ENCODE measurements at places on chromosomes 6 and 20.

- no peak for DNase-seq
Observed at GRCh38 chr6:151616091-151616513, 122.3 kb downstream of the CCDC170 start.

DNA sequence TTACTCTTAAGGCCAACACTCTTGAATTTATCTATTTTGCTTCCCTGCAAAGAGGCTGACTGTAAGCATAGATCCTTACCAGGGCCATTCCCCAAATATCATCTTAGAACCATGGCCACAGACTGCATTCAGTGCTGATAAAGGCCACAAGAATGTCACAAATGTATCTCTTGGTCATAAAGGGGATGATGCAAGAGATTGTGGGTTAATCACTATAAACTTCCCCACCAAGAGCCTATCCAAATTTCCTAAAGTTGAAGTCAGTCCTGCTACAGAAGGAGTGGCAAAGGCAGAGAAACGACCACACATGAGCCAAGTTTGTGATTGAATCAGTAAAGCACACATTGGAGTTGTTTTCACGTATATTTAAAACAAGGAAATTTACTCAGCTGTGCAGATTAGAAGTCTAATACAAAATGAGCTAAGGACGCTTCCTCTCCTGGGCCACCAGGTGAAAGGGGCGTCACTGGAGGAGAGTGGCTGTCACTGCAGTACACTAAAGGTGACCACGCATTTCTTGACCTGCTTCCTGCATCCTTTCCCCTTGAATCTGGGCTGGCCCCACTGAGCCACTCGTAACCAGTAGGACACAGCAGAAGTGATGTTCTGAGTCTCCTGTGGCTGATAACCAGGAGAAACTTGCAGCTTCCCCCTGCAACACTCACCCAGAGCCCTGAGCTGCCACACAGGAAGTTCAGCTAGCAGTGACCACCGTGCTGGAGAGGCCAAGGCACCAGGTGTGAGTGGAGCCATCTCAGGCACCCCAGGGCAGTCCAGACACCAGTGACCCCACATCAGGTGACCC is 181.9 kb downstream of the SYNDIG1 start:
- DNase-seq = no peak

DNA sequence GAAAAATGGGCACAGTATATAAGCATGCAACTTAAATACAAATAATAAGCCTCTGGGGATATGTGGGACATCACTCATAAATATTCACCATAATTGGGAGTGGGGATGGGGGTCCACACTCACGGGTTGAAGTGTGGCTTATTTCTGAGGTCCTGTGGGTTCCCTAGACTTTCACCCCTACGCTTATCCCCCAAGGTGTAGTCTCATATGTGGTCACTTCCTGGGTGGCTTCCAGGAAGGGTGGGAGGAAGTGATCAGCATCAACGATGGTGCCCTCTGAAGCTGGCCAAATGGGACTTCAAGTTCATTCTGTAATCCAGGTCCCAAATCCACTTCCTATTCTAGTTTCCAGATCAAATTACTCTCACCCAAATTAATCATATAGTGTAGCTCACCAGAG is 59.5 kb downstream of the GNAS start:
- no peak for DNase-seq

GRCh38 chr6:22612236-22612635 is 42.9 kb downstream of the HDGFL1 start:
- DNase-seq = no peak

DNA sequence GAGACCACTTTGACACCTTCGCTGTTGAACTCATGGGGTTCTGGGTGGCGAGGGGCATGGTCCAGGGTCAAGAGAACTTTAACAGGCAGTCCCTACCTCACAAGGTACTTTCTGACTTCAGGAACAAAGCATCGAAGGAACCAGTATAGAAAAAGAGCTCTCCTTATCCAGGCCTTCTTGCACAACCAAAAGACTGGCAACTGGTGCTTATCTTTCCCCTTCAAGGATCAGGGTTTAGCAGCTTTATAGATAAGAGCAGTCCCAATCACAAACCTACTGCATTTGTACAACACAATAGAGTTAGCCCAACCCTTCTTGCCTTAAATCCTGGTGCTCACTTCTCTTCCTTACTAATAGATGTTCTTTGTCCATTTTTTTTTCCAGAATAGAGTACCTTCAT is 116.3 kb downstream of the SNX5 start:
- no peak for DNase-seq

DNA sequence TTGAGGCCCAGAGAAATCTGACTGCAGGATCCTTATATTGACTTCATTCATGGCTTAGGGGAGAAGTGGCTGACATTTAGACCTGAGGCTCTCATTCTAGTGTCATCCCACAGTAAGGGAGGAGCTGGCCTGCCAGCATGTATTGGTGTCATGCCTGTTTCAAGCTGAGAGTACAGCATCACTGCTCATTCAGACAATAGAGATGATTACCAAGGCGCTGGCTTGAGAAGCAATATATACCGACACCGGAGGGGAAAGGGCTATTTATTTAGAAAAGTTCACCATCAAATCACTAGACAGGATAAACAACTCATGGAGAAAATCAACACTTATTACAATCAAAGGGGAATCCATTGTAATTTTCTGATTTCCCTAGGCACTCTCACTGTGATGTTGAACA is 84.4 kb upstream of the HDAC2 start:
- DNase-seq = no peak

DNA sequence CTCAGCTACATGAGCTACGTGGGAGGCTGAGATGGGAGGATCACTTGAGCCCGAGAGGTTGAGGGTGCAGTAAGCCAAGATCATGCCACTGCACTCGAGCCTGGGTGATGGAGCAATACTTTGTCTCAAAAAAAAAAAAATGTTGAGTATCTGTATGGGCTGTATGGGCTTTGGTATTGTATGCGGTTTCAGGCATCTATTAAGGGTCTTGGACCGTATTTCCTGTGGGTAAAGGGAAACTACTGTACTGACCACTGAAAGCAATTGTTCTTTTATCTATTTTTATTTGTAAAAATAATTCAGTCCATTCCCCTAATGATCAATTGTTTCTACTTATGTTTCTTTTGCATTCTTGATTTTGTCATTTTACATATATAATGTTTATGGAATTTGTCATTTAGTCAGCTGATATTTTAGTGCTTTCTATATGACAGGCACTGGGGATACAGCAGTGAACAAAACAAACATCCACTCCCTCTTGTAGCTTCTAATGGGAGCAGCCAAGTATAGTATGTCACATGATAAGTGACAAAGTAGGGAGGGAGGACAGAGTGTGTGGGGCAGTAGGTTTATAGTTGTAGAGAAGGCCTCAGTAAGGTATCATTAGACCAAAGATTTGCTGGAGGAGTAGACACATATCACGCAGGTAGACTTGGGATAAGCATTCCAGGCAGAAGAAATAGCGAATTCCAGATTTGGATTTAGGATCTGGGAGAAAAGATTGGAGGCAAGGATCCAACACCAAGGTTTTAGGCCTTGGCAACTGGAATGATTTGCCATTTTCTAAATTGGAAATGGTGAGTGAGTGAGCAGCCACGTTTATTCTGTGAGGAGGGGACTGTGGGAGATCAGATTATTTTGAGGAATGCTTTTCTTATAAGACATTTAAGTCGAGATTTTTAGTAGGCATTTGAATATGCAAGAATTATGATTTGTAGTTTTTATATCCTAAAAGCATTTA is 6.0 kb downstream of the PCMT1 start:
- DNase-seq = no peak

GRCh38 chr20:37757550-37757949 is 63.7 kb downstream of the CTNNBL1 start:
- DNase-seq = no peak

DNA sequence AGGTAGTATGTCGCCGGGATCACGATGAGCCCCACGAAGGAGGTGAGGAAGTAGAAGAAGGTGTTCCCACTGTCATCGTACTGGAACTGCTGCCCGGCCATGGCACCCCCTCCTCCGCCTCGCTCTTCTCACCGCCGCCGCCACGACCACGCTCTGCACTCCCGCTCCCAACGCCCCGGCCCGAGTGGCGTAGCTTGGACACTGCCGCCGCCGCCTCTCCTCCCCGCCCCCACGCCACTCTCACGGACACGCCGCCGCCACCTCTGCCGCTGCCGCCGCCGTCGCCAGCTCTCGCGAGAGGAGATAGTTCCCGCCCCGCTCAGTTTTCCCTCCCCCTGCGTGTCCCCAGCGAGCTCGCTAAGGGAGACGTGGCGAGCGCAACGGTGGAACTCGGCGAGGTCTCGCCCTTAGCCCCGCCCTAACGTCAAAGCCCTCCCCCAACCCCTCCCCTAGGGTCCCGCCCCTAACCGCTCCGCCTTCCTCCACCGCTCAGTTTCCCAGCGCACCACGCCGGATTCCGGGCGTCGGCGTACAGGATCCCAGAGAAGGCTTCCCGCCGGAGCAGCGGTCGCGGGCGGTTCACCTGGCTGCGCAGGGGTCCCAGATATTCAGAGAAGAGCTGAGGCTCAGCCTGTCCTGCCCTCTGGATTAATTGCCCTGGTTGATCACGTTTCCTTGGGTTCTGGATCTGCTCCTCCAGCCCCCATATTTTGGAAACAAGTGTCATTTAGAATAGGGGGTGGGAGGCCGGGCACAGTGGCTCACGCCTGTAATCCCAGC is at the start of gene SEC63:
TSS of gene SEC63 (minus strand) at position 300 of the 780 bp plus-strand sequence. CDS start at position 101, 199 bp downstream.
- peak; percentile 93 for DNase-seq

GRCh38 chr6:69915346-69915745 is 49.0 kb downstream of the COL19A1 start:
- DNase-seq = no peak

DNA sequence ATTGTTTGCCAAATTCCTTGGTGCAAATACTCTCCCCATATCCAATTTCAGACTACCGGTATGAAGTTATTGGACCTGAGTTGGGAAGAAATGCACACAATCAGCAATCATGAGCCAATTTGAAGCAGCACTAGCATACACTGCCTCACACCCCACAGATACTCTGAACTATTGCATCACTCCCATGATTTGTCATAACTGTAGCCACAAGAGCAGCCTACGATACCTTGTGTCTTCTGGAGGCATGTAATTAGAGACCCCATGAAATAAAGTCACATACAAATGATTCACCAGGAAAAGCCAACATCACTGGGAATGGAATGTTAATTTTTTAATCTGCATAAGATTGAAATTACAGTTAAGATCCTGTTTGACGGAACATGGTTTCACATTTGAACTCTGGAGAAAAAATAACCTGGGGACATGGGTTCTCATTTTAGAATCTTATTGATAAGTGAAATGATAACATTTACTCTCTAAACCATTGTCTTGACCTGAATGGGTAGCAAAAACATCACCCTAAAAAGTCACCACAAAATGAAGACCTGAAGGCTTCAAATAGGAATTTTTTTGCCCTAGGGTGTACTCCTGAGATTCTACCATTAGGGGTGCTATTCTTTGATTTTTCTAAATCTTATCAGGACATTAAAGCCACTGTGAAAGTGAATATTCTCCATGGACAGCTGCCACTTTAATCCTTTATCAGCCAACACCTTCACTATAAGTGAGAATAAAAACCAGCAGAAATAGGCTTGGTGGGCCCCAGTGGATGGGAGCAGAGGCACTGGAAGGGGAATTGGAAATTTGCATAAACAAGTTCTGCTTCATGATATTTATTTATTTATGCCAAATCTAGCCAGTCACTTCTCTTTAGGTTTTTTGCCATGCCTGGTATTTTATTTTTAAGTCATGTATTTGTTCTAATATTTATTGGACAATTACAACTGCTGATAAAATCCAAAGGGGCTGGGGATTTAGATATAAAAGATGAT is 34.5 kb upstream of the HBS1L start:
- no peak for DNase-seq

- DNase-seq = no peak
Observed at GRCh38 chr20:44780226-44780625, 30.1 kb downstream of the RIMS4 start.

DNA sequence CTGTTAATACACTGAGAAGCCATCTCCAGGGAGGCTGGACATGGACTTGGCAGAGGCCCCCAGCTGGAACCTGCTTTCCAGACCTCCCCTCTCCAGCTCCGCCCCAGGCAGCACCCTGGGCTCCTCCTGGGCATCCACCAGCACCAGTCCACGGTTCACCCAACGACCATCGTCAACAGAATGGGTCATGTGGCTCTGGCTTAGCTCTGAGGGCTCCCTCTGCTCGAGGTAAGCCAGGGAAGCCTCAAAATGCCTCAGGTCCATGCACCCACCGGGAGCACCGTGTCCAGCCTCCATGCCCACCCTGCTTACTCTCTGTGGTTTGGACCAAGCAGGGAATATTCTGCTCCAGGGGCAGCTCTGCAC is 40.5 kb downstream of the WDR27 start:
- DNase-seq = no peak

DNA sequence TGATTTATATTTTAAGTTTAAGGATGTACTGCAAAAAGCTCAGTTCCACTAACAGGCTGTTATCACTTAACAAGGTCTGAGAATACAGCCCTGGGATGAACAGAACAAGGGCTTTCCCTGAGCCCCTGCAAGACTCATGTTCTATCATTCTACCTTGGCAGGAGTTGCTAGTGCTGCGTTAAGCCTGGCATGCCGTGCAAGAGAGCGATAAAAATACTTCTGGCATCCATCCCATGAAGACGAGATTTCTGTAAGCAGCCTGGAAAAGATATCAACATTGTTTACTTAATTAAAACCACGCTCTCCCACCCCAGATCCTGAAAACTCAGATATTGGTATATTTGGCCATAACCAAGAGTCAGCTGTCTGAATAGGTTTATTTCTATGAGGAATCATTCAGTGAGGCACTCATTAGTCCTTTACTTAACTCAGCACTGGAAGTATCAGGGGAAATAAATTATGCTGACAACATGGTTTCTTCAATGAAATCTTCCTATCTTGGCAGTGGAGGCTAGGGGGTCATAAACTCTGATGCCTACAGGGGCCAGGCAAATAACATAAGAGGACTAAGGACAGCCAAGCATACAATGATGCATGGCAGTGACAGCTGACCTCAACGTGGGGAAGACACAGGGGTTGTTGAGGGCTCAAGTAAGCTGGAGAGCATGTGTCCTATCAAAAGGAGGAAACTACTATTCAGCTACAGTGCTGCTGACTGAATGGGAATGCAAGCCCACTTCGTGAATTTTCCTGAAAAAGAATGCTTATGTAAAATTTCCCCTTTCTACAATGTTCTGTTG is 37.6 kb upstream of the LYRM2 start:
- DNase-seq = no peak

- DNase-seq = no peak
Observed at GRCh38 chr20:4608861-4609260, 112.8 kb upstream of the PRND start.

- DNase-seq = no peak
Observed at GRCh38 chr6:27577922-27578321, 105.0 kb upstream of the ZNF184 start.

DNA sequence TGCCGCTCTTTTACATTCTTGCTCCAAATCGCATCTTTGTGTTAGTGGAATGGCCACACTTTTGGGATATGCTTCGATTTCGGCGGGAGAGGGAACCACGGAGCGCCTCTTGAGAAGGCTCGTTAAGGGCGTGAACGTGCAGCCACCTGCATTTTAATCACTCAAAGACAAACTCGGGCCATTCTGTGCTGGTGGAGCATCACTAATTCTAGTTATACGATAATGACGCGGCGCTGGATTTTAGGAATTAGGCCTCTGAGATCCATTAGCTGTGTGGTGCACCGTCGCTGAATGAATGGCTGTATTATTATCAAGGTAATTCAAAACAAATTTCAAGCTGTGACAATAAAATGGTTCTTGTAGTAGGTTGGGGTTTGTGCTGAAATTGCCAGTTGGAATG is 305.6 kb downstream of the CDH4 start:
- DNase-seq = no peak

All from T-helper 17 cell (primary cell).